ENCODE measurements at places on chromosomes 1 and 21.

- DNase-seq = no peak
These were observed 25.2 kb upstream of the UTS2 start for GRCh38 chr1:7878027-7878426.

DNA sequence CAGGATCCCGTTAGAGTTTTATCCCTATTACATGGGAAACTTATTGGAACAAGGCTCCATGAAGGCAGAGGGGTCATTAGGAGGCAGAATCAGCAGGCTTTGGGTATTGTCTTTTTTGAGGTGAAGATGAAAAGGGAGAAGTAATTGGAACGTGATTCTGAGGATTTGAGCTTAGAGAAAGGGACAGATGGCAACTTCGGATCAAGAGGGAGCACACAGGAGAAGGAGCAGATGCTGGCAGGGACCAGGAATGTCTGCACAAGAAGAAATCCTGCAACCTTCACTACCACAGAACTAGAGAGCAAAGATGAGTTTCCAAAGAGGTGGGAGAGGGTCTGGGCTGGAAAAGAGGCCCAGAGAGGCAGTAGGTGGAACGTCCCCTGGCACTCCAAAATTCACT, 202.8 kb downstream of the RRAGC start:
- no peak for DNase-seq

DNA sequence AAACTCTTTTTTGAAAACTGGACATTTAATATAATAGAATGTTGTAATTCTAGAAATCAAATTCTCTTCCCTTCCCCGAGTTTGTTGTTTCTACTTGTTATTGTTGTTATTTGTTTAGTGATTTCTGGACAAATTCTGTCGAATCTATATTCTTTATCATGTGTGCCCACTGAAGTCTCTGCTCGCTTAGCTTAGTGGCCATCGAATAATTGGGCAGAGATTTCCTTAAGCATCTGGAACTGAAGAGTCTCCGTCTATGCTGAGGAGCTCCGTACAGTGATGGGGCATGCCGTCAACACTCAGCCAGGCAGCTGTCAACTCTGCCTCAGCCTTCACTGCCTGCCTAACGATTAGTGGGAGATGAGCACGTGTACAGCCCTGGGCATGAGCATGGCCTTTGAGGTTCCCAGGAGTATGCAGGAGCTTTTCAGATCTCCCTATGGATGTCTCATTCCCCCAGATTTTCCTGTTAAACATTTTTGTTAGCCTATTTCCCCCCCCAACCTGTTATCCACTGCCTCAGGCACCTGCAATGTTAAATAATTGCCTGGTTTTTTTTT, 66.8 kb downstream of the SLX9 start:
- DNase-seq = no peak

DNA sequence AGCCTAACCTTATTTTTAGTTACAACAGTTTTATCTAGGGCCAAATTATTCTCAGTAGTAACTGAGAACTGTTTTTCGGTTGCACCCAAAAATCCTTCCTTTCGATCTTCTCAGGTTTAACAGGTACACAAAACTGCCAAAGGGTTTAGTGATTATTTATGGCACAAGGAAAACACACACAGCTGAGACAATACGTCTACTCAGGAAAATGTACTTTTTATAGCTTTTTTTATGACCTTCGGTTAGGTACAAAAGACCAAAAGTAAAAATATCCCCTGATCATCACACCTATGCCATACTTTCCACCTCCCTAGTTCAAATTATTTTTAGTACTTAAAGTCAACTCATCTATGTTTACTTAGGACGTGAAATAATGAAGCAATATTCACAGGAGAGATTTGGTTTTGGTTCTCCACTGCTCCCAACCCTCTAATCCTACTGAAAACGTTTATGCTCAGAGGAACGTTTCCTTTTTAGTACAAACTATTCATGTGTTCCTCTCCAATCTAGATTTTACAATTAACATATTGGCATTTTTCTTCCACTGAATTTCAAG, 48.7 kb downstream of the TTLL7 start:
- no peak for DNase-seq

- DNase-seq = no peak
These were observed 35.3 kb downstream of the MTF2 start for GRCh38 chr1:93114391-93114790.

GRCh38 chr1:85198864-85199263, 2.0 kb downstream of the SYDE2 start:
- DNase-seq = no peak

GRCh38 chr1:70153739-70154138, 51.6 kb downstream of the LRRC40 start:
- no peak for DNase-seq

DNA sequence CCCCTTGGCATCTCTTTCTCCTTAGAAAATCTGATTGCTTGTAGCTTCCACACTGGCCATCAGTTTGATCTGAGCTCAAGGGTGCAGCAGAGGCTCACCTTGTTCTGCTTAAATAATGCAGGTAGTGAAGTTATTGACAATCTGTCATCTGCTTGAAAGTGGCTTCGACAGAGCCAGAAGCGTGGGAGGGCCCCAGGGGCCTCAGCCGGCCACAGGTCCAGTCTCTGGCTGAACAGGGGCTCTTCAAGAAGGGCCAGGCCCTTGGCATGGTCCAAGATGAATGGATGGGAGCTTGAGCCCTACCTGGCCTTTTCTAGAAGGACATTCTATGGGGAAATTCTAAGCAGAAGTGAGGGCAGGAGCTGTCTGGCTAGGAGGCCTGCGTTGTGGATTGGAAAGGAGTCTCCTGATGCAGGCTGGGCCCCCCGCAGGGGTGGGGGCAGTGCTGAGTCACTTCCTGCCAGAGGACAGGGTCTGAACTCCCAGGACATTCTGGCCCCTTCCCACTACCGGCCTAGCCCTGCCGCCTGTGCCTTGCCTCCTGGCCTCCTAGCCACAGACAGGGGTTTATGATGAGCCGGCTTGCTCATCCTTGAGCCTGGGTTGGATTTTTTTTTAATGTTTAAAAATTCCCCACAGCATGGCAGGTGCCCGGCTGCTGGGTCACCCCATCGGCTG, 162.3 kb upstream of the VAMP3 start:
- DNase-seq = no peak

- no peak for DNase-seq
These were observed 40.6 kb upstream of the ST6GALNAC3 start for GRCh38 chr1:76033800-76034475.

GRCh38 chr1:2050793-2051682, 827 bp downstream of the PRKCZ start:
- no peak for DNase-seq

DNA sequence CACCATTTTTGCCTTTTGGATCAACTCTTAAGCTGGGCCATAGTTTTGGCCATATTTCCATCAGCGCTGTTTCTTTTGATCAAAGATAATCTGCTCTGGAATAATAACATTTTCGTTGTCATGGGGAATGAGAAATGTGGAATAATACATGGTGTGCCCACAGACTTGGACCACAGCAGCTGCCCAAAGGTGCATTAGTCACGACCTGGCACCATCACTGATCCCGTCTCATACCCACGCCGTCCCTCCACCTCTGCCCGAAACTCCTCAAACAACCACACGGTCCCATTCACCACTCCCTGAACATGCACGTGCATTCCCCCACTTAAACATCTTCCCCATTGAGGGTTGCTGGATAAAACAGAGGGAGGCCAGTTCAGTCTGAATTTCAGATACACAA, 76.9 kb downstream of the SLC66A1 start:
- no peak for DNase-seq
